ENCODE measurements at places on chromosomes 7 and 10.

- H3K4me1 ChIP-seq: no peaks in the 10 kb centered on the region
- DNase-seq: no peak
- H3K27me3 ChIP-seq: no peaks in the 10 kb centered on the region
- no peak overlapping the region for H3K27ac ChIP-seq
Measured at GRCh38 chr7:149367418-149368180, 93.3 kb downstream of the ZNF777 start.

DNA sequence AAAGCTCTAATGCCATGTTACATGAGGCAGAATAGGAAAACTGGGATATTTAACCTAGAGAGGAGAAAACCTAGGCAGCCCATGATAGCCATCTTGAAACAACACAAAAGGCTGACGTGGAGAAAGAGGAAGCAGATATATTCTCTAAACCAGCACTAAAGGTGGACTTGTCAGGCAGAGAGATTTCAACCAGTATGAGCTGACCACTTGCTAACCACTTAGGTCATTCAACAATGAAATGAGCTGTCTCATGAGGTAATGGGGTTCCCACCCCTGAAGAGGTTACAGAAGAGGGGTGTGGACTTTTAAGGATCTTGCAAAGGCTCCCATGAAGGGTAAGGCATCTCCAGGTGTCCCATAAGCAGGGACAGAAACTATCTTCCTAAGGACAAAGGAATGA is 26.8 kb upstream of the EGR2 start:
- no peak overlapping the region for H3K4me3 ChIP-seq
- no peak overlapping the region for H3K27ac ChIP-seq
- H3K36me3 ChIP-seq: no peaks in the 10 kb centered on the region
- no peaks in the 10 kb centered on the region for H3K4me1 ChIP-seq
- no peaks in the 10 kb centered on the region for H3K27me3 ChIP-seq

GRCh38 chr10:108055506-108055905 is 891.0 kb upstream of the SORCS1 start:
- no peaks in the 10 kb centered on the region for H3K36me3 ChIP-seq
- H3K4me1 ChIP-seq: no peaks in the 10 kb centered on the region
- no peak overlapping the region for H3K27ac ChIP-seq
- H3K27me3 ChIP-seq: no peaks in the 10 kb centered on the region
- no peak for DNase-seq

DNA sequence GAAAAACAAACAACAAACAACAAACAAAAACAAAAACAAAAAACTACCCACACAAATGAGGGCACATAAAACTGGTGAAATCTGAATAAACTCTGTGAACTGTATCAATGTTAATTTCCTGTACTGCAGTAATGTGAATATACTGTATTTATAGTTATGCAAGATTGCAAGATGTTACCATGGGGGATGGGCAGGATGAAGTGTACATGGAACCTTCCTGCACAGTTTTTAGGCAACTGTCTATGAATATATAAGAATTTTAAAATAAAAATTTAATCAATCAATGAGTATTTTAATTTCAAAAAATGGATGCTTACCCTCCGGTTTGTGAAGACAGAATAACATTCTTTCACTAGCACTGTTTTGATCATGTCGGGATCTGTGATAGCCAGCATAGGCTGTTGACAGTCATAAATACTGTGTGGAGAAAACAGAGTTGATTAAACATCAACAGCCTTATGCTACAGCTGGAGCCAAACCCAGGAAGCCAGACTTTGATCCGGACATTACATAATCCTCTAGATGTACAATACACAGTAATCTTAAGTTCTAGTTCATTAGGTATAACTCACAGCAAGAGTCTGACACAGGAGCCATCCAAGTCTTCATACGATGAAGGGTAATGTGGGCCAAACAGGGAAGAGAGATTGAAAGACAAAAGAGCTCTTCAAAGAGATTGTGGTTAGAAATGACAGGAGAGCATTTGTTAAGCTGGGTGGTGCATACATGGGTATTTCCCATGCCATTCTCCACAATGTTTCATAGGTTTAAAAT is 14.8 kb downstream of the CYP3A7 start:
- H3K27ac ChIP-seq: no peak overlapping the region
- H3K36me3 ChIP-seq: no peaks in the 10 kb centered on the region
- DNase-seq: no peak
- no peaks in the 10 kb centered on the region for H3K4me1 ChIP-seq
- H3K4me3 ChIP-seq: no peak overlapping the region

GRCh38 chr10:130471486-130471885 is 335.3 kb downstream of the GLRX3 start:
- H3K4me1 ChIP-seq: no peaks in the 10 kb centered on the region
- H3K36me3 ChIP-seq: no peaks in the 10 kb centered on the region
- H3K27ac ChIP-seq: no peak overlapping the region

DNA sequence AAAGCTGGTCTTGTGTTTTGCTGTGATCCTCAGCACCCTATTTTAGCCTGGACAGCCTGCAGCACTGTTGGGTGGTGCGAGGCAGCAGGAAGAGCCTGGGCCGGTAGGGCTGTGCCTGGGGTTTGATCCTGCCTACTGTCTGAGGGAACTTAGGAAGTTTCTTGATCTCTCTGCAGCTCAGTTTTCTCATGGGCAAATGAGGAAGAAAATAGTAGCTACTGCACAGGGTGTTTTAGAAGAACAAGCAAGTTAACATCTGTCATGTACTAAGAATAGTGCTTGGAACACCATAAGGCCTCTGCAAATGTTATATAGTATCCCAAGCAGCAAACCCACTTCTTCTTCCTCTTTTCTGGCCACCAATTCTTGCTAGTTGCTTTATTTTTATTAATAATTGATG is 12.0 kb upstream of the AGR2 start:
- no peak for DNase-seq
- no peak overlapping the region for H3K27ac ChIP-seq
- H3K4me3 ChIP-seq: no peak overlapping the region
- H3K4me1 ChIP-seq: peaks cover 9% of the 10 kb centered on the region
- no peaks in the 10 kb centered on the region for H3K36me3 ChIP-seq

DNA sequence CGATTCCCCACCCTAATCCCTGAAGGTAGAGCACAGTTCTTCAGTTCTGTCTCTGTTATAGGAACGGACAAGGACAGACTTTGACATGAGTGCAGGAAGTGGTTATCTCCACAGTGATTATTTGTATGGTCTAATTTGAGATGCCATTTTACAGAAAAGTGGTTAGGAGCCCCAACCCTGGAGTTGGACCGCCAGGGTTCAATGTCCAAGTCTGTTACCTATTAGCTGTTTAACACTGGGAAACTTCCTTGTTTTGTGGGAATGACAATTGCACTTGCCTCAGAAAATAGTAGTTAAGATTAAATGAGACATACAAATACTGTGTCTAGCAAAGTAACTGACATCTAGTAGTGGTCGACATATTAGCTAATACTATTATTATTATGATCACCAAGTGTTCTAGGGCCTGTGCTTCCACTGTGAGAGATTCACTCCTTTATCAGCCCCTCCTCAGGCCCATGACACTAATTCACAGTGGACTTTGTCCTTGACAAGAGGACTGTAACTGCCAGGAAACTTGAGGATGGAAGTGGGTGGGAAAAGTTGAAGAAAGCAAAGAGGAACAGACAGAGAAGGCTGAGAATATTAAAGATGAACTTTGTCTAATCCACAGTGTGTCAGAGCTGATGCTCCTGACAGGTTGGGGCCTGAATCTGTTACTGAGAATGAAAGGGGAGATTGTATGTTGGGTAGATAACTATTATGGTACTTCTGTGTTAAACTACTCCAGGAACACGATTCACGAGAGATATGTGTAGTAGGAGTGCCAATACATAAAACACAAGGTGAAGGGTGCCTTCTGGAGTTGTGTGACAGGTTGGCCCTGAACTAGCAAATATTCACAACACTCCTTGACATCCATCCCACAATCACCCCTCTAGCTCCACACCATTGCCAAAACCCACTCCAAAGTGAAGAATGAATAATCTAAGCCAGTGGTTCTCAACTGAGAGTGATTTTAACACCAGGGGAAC is 66.4 kb downstream of the TAC1 start:
- no peaks in the 10 kb centered on the region for H3K4me1 ChIP-seq
- no peaks in the 10 kb centered on the region for H3K36me3 ChIP-seq
- H3K27me3 ChIP-seq: peaks cover 5% of the 10 kb centered on the region
- H3K27ac ChIP-seq: no peak overlapping the region
- H3K4me3 ChIP-seq: no peak overlapping the region

GRCh38 chr7:92797284-92797683 is 39.1 kb downstream of the CDK6 start:
- no peak overlapping the region for H3K27ac ChIP-seq
- H3K4me3 ChIP-seq: no peak overlapping the region
- H3K36me3 ChIP-seq: no peaks in the 10 kb centered on the region
- H3K27me3 ChIP-seq: no peaks in the 10 kb centered on the region
- no peak for DNase-seq

Data from heart right ventricle (tissue), 16 donors.